ENCODE measurements at places on chromosomes 4 and X.

- no peak for DNase-seq
Measured at GRCh38 chrX:133985967-133986683, 731 bp upstream of the GPC3 start.

DNA sequence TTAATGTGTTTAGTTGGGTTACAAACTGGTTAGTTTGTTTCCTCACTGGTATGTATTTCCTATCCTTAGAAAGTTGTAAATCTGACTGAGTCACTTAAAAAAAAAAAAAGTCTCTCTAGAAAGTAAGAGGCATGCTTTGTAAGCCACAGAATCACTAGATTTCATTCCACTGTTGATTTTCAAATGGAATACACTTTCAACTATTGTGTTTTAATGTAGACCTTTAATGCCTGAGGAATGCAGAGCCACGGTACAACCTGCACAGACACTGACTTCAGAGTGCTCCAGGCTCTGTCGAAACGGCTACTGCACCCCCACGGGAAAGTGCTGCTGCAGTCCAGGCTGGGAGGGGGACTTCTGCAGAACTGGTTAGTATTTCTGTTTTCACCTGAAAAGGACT lies 88.6 kb downstream of the HHIP start:
- no peak for DNase-seq

GRCh38 chrX:107825698-107826237 lies at the start of gene MID2:
Gene MID2 (plus strand): TSS chrX:107825866. CDS start chrX:107826427, 561 bp downstream.
- peak; percentile 56 for DNase-seq

GRCh38 chr4:186104114-186104889 lies at the start of gene FAM149A:
Gene FAM149A (plus strand): TSS chr4:186104704.
- peak; percentile 42 for DNase-seq

DNA sequence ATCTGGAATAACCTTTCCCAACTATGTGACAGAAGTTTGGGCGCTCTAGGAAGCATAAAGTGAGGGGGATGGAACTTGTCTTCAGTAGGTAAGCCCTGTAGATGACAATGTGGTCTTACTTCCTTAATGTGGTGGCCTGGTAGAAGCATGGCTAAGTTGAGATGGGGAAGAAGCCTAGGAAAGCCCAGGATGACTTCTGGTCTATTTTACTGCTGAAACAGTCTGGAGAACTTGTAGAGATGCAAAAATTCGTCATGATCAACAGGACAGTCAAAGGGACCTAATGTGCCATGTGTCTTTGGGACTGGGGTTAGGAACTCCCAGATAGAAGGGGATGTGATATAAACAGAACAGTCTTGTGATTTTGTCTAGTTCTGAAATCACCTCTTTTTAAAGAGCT lies 40.8 kb downstream of the CCNG2 start:
- no peak for DNase-seq

- DNase-seq, result no peak
Measured at GRCh38 chrX:2766906-2767305, 15.1 kb downstream of the XG start.

DNA sequence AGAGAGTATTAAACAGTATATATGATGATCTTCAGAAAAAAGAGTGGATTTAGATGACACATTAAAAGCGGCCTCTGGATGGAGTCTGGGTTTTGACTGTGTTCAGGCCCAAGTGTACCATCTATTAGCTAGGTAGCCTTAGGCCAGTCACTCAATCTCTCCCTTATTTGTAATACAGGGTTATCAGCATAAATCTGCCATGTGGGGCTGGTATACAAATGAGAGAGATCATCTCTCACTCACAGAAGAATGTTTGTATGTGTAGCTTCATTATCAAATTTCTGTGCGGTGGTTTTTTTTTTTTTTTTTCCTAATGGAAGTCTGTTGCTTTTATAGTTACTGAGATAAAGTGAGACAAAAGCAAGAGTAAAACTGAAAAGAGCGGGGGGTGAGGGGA lies 12.7 kb downstream of the SLC2A9 start:
- DNase-seq, result no peak

DNA sequence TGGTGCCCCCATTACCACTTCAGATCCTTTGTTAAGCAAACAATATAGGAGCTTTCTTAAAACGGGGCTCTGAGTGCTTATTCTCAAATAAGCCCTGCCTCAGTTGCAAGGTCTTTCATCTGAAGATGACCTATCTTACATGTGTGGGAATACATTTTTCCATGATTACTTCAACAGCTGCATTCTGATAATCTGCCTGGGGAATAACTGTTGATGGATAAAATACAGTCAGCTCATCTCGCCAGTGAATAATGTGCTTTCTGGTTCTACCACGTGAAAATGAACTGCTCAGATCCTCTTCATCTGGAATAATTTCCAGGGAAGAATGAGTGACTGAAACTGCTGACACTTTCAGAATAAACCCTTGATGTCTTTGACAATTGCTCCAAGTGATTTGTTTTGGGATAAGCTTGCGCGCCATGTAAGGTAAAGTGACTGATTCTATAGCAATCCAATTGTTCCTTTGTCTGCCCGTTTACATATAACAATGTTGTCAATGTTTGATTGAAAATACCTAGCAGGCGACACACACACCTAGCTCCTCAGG lies 161.3 kb downstream of the RTL9 start:
- DNase-seq, result no peak

DNA sequence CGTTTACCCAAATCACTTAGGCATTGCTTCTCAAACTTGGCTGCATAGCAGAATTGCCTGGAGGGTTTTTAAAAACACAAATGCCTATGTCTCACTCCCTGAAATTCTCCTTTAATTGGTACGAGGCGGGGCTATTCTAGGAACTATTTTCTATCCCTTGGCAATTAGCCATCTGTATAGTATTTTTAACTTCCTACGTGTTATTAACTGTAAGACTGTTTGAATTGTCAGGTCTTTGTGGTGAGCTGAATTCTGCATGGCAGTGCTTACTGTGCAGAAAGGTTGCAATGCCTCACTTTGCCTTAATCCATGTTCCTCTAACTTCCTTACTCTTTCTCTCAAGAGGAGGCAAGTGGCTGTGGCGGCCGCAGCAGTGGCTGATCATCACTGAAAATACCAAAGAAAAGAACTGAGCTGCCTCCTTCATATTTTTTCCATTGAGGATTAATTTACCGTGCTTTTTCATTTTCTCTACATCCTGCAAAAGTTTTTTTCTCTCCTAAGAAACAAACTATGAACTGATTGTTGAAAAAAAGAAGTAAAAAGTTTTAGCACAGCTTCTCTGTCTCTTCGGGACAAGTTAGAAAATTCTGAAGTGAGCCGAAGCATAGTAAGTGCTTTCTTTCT lies at the start of gene SHROOM3:
Gene SHROOM3 (plus strand): TSS at position 329 of the 627 bp plus-strand sequence. CDS start 824 bp downstream, outside the sequence.
- no peak for DNase-seq

DNA sequence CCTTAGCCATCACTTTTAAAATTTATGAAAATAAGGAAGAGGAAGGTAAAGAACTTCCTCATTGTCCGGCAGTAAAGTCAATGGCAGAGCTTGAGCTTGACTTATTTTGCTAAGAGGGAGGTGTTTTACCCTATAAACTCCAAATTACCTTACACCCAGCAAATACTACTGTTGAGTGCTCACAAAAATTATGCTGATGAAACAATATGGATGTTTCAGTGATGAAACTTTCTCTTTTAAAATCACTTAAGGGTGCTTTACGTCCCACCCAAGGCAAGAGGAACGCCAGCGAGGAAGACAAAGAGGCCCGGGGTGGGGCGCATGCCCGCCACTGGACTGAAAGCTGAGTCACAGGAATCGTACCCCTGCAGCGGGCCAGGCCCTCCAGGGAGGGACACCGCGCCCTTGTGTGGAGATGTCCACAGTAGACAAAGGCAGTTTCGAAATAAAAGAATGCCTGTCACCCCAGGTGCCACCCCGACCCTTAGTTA lies 560 bp upstream of the TMSB4X start:
- no peak for DNase-seq

DNA sequence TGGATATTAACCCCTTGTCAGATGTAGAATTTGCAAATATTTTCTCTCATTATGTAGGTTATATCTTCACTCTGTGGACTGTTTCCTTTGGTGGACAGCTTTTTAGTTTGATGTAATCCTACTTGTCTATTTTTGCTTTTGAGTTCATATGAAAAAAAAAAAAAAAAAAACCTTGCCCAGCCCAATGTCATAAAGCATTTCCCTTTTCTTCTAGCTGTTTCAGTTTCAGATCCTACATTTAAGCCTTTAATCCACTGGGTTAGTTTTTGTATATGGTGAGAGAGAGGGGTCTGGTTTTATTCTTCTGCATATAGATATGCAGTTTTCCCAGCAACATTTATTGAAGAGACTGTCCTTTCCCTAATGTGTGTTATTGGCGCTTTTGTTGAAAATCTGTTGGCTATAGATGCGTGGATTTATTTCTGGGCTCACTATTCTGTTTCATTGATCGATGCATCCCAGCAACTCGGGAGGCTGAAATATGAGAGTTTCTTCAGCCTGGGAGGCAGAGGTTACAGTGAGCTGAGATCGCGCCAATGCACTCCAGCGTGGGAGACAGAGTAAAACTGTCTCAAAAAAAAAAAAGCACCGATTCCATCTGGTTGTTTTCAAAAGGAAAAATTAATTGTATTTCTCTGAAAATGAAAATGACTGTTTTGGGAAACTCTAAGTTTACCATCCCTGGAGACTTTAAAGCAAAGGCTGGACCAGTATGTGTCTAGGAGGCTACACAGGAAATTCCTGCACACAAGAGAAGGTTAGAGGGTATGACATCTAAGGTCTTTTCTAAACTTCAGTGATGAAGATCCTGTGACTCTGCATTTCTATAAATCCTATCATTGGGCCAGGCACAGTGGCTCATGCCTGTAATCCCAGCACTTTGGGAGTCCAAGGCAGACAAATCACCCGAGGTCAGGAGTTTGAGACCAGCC lies 35.6 kb downstream of the STEEP1 start:
- DNase-seq, result no peak

DNA sequence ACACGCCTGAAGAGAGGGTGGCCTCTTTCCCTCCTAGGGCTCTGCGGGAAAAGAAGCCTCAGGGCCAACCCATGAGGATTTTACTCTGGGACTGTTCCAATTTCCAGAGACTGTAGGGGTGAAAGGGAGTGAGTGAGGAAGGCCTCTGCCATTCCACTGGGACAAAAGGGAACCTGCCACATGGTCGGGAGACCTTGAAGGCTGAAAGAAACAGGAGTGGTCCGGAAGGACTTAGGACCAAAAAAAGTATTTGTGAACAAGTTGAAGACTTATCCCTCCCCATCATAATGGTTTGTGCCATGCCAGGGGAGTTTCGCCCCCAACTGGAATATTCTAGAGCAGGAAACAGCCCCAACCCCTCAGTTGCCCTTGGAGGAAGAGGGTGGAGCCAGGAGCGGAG lies at the start of gene TEX13B:
Gene TEX13B (minus strand): TSS at position 15 of the 400 bp plus-strand sequence. CDS start 243 bp downstream, outside the sequence.
- no peak for DNase-seq

- peak; percentile 66 for DNase-seq
Measured at GRCh38 chr4:41212616-41213203, 1.6 kb downstream of the APBB2 start.

GRCh38 chr4:48205107-48205506 lies 64.5 kb downstream of the TEC start:
- DNase-seq, result no peak

GRCh38 chrX:38277802-38278201 lies 49.5 kb downstream of the RPGR start:
- DNase-seq, result no peak

DNA sequence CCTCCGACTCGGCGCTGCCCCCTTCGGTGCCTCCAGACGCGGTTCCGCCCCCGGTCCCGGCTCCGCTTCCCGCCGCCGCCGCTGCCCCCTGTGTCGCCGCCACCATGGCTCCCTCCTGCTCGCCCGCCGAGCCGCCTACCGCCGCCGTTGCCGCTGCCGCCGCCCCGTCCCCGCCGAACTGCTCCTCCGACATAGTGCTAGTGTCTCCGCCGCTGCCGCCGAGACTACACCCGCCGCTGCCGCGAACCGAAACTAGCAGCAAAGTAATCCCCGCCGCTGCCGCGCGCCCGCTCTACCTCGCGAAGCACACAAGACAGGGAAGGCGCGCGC lies 340 bp downstream of the HNRNPD start:
- no peak for DNase-seq

DNA sequence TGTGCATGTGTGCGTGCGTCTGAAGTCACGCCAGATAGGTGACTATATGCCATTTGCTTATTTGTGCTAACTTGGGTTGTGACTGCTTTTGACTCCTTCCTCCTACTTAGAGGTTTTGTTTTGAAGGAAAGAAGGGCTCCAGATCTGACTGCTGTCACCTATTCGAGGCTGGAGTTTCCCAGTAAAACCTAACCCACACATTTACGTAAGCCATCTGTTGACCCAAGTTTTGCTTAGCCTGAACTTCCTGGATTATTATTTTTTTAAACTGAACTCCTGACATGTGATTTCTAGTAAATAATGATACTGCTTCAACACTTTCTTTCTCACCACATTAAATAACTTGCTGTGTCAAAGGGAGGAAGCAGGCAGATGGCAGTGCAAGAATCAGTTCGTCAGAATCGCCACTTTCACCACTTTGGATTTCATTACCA lies 41.5 kb downstream of the DTHD1 start:
- DNase-seq, result no peak

- DNase-seq, result no peak
Measured at GRCh38 chr4:56990109-56990905, 11.6 kb downstream of the POLR2B start.

DNA sequence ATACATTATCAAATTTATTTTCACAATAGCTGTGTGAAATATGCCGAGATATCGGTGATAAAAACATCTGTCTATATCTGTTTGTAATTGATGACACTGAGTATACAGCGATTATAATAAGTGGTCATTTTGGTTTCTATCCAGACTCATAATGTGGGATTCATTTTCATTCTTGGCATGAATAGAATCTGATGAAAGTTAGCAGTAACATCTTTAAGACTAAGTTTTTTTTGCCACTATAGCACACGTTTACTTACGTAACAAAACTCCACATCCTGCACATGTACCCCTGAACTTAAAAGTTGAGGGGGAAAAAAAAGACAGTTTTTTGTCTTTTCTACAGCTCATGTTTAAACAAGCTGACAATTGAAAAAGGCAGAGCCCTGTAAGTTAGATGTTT lies 86.4 kb downstream of the PPA2 start:
- no peak for DNase-seq

DNA sequence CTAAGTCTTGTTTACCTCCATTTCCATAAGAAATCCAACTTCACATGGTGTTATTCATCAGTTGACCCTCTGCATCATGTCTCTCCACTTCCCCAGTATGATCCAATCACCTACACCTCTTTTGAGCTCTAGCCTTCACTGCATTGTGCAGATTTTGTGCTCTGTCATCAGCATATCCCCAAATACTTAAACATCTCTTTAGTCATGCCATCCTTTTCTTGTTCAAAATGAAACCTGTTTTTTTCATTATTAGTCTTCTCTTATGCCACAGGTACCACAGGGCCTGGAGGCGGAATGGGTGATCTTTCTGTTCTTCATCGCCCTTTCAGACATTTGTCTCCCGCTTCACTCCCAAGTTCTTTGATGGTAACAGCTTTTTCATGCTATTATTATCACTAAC lies 382.7 kb upstream of the GALNTL6 start:
- no peak for DNase-seq

- no peak for DNase-seq
Measured at GRCh38 chrX:137424679-137425078, 141.2 kb upstream of the ZIC3 start.
